ENCODE measurements at places on chromosomes 7 and 10. TPM values are rescaled to one million over a fixed set of nuclear protein-coding genes. Genes with fewer than 3 reads are reported as not detected.

- DNase-seq = peak; percentile 90
These were observed at the start of gene GIMAP2 for GRCh38 chr7:150685219-150686029. Gene GIMAP2, plus strand, starts transcription at chr7:150685706. Its CDS starts 1,354 bp downstream, at chr7:150687060.

GRCh38 chr10:78686444-78687060, 382.2 kb upstream of the ZMIZ1 start:
- no peak for DNase-seq

GRCh38 chr7:17745610-17746009, 194.7 kb downstream of the SNX13 start:
- DNase-seq = no peak

The ITIH2 gene
- not detected for polyA plus RNA-seq

DNA sequence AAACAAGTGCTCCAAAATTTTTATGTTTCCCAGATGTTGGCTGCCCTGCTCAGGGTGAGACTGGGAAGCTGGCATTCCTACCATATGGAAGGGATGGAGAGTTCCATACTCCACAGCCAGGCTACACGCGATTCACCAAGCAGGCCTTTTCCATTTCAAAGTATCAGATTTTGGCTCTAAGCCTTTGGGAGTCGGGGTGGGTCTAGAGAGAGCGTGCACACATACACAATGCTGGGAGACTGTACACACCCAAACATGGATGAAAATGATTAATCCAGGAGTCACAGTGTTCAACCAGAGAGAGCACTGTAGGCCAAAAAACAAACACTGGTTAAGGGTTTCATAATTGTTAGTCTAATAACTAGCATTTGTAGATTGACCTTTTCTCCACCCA, 295.0 kb downstream of the BICC1 start:
- no peak for DNase-seq

- DNase-seq = peak; percentile 24
These were observed 222.3 kb downstream of the SUGCT start for GRCh38 chr7:40356871-40357709.

DNA sequence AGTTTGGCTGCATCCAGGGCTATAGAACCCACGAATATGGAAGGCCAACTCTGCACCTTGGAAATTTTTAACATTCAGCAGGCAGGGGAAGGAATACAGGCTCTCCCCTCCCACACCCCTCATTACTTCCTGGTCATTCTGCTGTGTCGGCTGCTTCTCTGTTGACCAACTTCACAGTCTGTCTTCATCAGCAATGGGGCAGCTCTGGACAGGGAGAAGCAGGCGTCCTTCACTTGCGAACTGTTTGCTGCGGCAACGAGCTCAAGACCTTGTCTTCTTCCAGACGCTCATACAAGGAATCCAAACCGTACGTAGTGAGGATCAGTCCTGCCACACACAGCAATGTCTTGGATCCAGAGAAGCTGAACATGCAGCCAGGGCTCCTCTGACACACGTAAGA, 192.2 kb downstream of the DIP2C start:
- DNase-seq = no peak

DNA sequence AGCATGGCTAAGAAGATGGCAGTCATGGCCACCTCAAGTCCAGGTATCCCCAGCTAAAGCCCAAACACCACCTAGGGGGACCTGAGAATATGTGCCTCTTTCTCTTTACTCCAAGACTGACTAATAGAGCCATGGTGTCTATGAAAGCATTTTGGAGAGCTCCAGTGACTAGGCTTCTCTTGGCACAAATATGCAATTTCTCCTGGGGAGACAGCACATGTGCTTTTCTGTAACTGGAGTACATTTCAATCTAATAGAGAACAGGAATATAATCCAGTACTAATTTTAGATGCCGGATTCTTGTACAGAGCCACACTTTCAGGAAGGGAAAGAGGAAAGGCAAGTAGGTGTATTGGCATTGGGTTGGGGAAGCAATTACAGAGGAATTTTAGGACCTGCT, 260.1 kb downstream of the BMPER start:
- no peak for DNase-seq

DNA sequence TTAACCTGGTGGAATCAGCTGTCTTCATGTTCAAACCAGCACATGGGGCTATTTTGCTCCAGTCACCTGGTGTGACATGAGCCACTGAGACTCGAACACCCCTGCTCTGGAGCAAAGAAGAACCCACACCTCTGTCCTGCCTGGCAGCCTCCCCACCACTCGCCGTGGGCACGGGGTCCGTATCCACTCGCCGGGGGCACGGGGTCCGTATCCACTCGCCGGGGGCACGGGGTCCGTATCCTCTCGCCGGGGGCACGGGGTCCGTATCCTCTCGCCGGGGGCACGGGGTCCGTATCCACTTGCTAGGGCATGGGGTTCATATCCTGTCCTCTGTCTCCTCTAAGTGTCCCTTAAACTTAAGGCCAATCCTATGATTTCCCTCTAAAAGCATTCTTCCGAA, 558.7 kb downstream of the PTPRN2 start:
- no peak for DNase-seq
